Cardiac muscle cell (in vitro differentiated cells and primary cell): ENCODE measurements at places on chromosomes 4 and X.

- DNase-seq, result no peak
Observed at GRCh38 chrX:10160211-10160610, 3.4 kb downstream of the CLCN4 start.

GRCh38 chr4:181966104-181966551 lies 277.1 kb upstream of the TENM3 start:
- no peak for DNase-seq

DNA sequence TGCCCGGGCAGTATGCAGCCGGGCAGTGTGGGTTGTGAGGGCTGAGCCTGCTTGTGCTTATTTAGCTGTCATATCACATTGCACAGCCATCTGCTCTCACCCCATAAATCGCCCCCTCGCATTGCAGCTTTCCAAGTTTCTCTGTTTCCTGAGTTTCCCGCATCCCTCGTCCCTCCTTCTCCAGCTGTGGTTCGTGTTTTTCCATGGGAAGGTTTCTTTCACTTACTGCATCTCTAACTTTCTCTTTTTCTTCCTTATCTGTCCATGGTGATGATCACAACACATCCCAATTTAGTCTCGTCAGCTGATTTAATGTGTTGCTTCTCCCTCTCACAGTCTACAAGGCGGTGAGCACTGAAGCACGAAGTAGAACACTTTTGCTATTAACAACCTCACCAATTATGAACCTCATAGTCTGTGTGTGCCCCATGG lies 118.1 kb downstream of the ENPP6 start:
- no peak for DNase-seq

DNA sequence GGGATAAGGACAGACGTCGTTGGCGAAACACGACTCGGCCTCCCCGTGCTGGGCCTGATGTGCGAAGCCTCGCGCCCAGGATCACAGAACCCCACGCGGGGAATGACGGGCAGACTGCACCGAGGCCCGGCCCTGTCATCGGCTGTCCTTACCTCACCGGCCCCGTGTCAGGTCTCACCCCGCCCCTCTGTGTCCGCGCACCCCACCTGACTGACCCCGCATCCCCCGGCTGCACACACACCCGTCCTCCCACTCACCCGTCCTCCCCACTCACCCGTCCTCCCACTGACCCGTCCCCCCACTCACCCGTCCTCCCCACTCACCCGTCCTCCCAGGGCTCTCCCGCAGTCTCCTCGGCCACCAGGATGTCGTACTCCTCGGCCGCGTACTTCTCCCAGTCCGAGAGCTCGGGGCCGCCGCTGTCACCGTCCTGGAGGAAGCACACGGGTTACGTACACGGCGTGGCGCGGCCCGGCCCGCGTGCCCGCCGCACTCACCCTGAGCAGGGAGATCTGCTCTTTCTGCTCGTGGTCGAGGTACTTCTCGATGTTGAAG lies 19.8 kb upstream of the GTPBP6 start:
- no peak for DNase-seq

DNA sequence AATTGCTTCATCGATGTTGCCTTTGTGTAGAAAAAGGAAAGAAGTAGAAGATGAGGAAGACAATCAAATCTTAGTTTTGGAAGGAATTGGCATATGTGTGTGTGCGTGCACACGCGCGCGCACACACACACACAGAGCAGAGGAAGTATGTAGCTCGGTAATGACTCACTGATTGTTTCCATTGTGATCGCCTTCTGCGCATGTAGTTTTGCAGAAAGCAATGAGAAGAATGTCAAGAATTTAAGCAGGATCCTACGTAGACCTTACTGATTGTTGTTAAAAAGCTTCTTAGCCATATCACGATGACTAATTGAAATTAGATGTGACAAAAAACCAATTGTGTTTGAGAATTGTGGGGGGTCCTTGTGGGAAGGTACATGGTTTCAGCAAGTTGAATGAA lies 12.8 kb upstream of the LIMCH1 start:
- DNase-seq, result peak; percentile 83
